Activated gamma-delta T cell (primary cell): ENCODE measurements at places on chromosomes 12 and 14.

- no peak for DNase-seq
These were observed 265.1 kb downstream of the BTG1 start for GRCh38 chr12:91880528-91880927.

DNA sequence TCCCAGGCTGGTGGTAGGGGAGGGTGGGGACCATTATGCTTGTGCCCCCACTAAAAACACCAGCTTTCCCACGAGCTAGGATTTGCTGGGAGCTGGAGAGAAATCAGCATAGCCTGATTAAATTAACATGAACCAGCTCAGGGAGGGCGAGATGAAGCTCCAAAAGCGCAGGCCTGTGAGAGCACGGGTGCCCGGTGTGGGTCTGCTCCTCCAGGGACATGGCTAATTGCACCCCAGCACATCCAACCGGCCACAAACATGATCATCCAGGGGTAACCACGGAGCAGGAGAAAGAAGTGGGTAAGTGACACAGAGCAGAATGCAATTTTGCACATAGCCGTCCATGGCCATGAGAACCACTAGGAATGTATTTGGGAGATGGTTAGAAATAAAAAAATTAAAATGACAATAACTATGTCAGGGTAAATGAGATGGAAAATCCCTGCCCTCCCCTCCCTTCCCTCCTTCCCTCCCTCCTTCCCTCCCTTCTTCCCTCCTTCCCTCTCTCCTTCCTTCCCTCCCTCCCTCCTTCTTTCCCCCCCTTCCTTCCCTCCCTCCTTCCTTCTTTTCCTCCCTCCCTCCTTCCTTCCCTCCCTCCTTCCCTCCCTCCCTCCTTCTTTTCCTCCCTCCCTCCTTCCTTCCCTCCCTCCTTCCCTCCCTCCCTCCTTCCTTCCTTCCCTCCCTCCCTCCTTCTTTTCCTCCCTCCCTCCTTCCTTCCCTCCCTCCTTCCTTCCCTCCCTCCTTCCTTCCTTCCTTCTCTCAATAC is 26.9 kb downstream of the CLMN start:
- DNase-seq, result no peak

DNA sequence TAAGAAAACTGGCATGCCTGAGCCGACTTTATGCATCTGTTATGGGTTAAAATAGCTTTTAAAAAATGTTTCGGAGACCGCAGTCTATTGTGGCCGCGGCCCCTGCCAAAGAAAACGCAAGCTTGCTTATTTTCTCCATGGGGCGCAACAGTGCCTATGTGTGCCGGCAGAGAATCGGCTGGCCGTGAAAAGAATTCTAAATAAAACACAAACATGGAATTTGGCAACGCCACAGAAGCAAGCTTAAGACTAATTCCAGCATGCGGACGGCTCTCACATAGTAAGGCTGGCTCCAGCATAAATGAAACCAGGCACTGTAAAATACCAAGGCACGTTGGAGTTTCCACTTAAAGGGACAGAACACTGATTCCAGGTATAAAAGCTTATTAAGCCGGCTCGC is 56.7 kb downstream of the BCL11B start:
- no peak for DNase-seq

GRCh38 chr12:121595520-121595919 is 14.7 kb upstream of the KDM2B start:
- no peak for DNase-seq

DNA sequence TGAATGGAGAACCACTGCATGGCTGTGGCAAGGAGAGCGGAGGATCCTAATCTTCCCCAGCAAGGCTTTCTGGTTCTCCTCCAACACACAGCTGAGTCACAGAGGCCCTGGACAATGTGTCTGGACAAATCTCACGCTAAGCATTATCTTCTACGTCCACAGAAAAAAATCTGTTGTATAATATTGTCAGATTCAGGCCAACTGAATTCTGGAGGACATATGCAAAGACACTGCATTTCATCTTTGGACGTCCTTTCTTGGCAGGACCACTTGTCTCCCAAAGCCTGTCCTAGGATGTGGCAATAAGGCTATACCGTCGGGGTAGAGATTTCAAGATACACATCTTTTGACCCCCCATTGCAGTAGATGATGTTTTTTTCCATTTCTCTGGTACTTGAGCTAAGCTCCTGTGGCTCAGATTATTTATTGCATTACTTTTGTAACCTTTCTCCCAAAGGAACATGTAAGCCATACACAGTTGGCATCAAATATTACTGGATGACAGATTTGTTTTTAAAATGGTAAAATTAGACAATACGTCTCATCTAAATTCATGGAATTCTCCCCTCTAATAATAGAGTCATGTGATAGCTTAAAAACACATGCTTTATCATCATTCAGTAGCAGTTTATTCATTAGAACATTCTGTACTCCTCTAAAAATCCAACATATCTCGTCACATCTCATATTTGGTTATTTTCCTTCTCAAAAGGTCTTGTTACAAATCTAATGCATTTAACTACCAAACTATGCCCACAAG is 19.4 kb downstream of the LMO3 start:
- DNase-seq, result no peak

DNA sequence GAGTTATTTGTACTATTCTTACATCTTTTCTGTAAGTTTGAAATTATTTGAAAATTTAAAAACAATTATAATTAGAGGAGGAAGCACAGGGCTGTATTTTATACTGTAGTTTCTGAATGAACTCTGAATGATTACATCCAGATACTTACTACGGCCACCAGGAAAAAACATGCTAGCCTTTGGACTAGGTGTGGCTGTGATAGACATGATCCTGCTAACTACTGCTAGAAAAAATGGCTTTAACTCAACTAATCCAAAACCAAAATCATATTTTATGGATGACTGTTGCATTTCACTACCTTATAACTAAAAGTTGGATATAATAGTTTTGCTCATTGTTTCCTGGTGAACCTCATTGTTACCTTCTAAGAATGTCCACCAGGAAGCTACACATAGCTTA is 15.1 kb upstream of the SLC25A3 start:
- no peak for DNase-seq

DNA sequence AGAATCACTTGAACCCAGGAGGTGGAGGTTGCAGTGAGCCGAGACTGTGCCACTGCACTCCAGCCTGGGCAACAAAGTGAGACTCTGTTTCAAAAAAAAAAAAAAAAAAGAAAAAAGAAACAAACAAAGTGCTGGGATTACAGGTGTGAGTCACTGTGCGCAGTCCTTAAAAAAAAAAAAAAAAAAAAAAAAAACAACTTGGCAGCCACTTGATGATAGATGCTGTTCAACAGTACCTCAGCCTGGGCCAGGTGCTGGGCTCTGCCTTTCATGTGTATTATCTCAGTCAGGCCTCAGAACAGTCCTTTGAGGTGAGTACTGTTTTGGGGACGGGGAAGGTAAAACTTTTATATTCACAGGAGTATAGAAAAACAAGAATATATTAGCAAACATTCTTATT is 9.6 kb downstream of the ACADS start:
- no peak for DNase-seq

- no peak for DNase-seq
These were observed 2.3 kb downstream of the KDM2B start for GRCh38 chr12:121578230-121579189.

DNA sequence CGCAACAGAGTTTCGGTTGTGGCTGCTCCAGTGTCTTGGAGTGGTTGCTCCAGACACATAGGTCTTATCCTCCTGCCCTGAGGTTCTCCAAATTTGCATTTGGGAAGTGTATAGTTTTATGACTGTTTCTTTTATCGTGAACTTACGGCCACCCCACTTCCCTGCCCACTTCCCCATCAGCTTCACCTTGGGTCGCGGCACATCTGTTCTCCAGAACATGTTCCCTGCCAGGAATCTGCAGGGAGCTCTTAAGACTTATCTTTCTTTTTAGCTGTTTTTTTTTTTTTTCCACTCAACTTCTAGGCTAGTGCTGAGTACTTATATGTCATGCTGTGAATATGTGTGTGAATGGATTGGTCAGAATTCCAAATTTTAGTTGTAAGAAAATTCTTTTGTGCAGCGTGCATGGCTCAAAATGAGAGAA is 75.4 kb downstream of the ETV6 start:
- DNase-seq, result no peak

DNA sequence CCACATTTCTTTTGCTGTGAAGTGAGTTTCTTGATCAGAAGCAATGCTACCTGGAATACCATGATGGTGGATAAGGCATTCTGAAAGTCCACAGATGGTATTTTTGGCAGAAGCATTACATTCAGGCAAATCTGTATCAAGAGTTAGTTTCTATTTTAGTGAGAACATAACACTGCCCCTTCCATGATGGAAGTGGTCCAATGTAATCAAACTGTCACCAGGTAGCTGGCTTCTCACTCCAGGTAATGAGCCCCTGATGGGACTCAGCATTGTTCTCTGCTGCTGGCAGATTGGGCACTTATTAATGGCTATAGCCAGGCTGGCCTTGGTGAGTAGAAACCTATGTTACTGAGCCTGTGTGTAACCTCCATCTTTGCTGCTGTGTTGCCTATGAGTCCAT is 80.7 kb downstream of the KCNA5 start:
- DNase-seq, result no peak
